ENCODE measurements at places on chromosomes 1 and 21. TPM values are rescaled to one million over a fixed set of nuclear protein-coding genes. Genes with fewer than 3 reads are reported as not detected.

Gene BCAR3
- total RNA-seq = 33.9 TPM

Gene FABP3
- total RNA-seq = 0.49 TPM

DNA sequence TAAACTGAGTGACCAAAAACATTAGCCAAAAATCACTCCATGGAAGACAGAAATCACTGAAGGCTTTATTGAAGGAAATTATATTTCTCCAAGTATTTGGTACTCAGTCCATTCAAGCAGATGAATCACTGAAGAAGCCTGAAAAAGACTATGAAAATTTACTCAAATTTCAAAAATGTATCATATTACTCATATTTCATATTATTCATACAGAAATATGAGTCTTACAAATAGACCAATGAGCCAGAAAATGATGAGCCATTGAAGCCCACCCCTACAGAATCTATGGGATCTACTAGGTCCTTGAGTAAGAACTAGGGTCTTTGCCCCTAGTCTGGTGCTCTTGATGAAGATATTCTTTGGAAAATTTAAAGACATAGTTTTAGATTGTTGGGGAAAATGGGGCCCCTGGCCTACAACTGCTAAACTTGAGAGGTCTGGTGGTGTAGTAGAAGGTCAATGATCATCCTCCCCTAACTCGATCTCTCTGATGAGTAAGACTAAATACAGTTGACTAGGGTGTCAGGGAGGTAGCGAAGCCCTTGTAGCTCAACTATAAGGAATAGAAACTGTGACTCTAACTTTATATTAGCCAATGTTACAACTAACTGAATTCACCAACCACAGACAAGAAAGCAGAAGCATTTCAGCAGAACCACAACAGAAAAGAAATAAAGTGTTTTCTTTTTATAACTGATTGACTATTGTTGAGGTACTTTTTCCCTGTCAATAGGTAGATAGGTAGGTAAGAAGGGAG, 81.0 kb downstream of the NOTCH2 start:
- peaks cover 9% of the 10 kb centered on the region for H3K36me3 ChIP-seq
- H3K27me3 ChIP-seq = no peaks in the 10 kb centered on the region

- H3K4me1 ChIP-seq = peaks cover 10% of the 10 kb centered on the region
- DNase-seq = peak; percentile 20
- no peaks in the 10 kb centered on the region for H3K27me3 ChIP-seq
- peak overlapping the region; percentile 88 for H3K27ac ChIP-seq
- H3K36me3 ChIP-seq = peaks cover 2% of the 10 kb centered on the region
Observed at GRCh38 chr1:35768350-35769187, 1.2 kb downstream of the CLSPN start.

DNA sequence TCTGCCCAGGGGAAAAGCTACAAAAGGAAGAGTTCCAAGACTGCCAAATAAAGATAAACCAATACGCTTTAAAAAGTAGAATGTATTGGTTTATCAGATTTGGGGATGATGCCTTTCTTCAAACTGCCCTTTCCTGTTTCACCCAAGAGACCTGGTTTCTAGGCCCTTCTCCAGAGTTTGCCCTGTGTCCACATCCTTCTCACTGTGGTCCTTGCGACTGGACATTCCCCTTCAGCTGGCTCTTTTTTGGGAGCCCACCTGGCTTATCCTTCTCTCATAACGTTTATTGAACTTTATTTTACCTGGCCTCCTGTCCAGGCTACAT, 490 bp upstream of the CZIB start:
- no peak for DNase-seq
- H3K27ac ChIP-seq = peak overlapping the region; percentile 92
- H3K36me3 ChIP-seq = no peaks in the 10 kb centered on the region
- peaks cover 14% of the 10 kb centered on the region for H3K4me1 ChIP-seq

Gene B3GALT2
- 0.08 TPM for total RNA-seq

DNA sequence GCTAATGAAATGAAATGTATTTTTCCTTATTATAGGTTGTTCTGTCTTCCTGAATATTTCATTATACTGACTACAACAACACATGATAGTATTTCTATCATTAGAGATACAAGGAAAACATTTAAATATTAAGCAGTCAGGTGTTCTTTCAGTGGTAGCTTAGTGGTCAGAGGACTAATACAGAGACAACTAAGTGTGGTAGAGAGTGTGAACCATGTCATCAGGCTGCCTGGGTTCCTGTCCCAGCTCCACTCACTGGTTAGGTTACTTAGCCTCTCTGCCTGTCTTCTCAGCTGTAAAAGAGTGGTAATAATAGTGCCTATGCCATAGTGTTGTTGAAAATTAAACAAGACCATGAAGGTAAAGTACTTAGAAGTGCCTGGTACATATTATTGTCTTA, 3.9 kb downstream of the UAP1 start:
- H3K36me3 ChIP-seq = peaks cover 10% of the 10 kb centered on the region
- no peak overlapping the region for H3K27ac ChIP-seq
- H3K4me3 ChIP-seq = 0 out of 2 replicates have a peak overlapping the region, but pooled peaks have one; percentile 95
- peaks cover 22% of the 10 kb centered on the region for H3K4me1 ChIP-seq
- no peak for DNase-seq

Gene LCE1C
- total RNA-seq = not detected

Gene RHCE
- total RNA-seq = not detected

- no peaks in the 10 kb centered on the region for H3K27me3 ChIP-seq
- no peak overlapping the region for H3K27ac ChIP-seq
- H3K4me3 ChIP-seq = no peak overlapping the region
- peaks cover 16% of the 10 kb centered on the region for H3K36me3 ChIP-seq
- no peak for DNase-seq
- H3K4me1 ChIP-seq = peaks cover 5% of the 10 kb centered on the region
Observed at GRCh38 chr1:46655848-46656247, 12.3 kb downstream of the ATPAF1 start.

Gene CAPN9
- not detected for total RNA-seq

DNA sequence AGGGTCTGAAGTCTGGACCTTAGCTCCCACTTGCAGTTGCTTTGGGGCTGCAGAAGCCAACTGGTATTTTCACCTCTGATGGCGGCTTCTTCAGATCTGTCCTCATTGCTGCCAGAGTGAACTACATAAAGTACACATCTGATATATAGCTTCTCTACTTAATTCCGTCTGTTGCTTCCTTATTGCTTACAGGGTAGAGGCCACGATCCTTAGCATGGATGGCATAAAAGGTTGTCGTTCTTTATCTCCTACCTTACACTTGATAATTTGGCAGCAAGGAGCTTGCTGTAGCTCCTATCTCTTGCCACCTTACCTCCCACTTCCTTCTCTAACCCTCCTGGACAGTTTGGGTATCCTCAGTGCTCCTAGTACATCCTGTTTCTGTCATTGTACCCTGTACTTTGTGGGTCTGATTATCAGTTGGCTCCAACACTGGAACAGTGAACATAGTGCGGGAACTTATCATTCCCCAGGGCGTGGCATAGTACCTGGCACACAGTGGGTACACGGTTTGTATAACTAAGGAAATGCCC, 30.9 kb upstream of the NBL1 start:
- H3K27ac ChIP-seq = no peak overlapping the region
- peaks cover 18% of the 10 kb centered on the region for H3K4me1 ChIP-seq
- DNase-seq = no peak
- no peaks in the 10 kb centered on the region for H3K27me3 ChIP-seq
- H3K36me3 ChIP-seq = peaks cover 8% of the 10 kb centered on the region

Gene LMX1A
- not detected for total RNA-seq

Gene DMBX1
- 0.05 TPM for total RNA-seq

- H3K4me3 ChIP-seq = no peak overlapping the region
- no peaks in the 10 kb centered on the region for H3K27me3 ChIP-seq
- peak; percentile 43 for DNase-seq
Observed at GRCh38 chr1:94481473-94481933, 60.1 kb downstream of the F3 start.

- no peak overlapping the region for H3K4me3 ChIP-seq
- no peak overlapping the region for H3K27ac ChIP-seq
- H3K27me3 ChIP-seq = peaks cover 4% of the 10 kb centered on the region
- H3K4me1 ChIP-seq = no peaks in the 10 kb centered on the region
Observed at GRCh38 chr1:152906023-152906565, 2.3 kb upstream of the IVL start.

DNA sequence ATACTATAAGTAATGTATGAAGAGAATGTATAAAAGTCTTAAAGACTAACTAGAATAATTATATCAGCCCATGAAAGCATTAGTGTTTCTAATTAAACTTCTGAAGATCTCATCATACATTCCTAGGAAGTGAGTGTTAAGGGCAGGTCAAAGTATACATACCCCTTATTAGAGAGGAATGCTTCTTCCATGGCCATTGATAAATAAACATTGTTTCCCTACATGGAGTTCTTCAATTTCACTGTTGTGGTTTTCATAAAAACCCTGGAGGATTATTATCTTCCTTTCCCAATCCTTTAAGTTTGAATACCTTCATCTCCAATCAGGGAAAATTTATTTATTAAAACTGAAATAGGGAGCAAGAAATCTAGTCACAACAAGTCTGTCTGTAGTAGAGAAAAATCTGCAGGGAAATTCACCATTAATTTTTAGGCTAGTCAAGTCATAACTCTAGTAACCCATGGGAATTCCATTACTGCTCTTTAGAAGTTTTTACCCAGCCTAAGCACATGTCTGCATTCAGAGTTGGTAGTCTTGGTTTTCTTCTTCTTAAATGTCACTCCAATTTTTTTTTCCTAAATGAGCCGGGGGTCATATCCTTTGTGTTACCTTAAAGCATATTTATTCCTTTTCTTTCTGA, 147.0 kb downstream of the TNFSF18 start:
- DNase-seq = no peak
- no peaks in the 10 kb centered on the region for H3K36me3 ChIP-seq
- H3K4me1 ChIP-seq = no peaks in the 10 kb centered on the region
- no peaks in the 10 kb centered on the region for H3K27me3 ChIP-seq

Gene CLCA4
- 0.08 TPM for total RNA-seq

GRCh38 chr1:239429163-239429562, 42.8 kb downstream of the CHRM3 start:
- no peaks in the 10 kb centered on the region for H3K36me3 ChIP-seq
- no peak for DNase-seq
- H3K27ac ChIP-seq = no peak overlapping the region

DNA sequence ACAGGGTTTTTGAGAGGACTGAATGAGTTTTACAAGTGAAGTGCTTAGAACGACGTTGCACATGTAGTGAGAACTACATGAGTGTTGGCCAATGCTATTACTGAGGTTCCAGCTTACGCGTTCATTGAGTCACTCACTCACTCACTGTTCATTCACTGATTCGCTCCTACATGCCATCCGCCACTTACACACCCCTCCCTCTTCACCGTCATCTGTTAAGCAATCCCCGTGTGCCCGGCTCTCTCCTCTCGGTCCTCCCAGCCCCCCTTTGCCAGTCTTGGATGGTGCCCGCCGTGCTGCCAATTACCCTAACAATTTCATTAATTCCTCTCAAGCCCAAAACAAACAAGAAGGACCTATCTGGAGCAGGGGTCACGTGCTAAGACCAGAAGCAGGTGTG, 27.3 kb upstream of the EPHA2 start:
- H3K4me3 ChIP-seq = no peak overlapping the region
- no peak for DNase-seq
- no peaks in the 10 kb centered on the region for H3K36me3 ChIP-seq
- peaks cover 89% of the 10 kb centered on the region for H3K4me1 ChIP-seq
- H3K27me3 ChIP-seq = no peaks in the 10 kb centered on the region
- H3K27ac ChIP-seq = peak overlapping the region; percentile 99

DNA sequence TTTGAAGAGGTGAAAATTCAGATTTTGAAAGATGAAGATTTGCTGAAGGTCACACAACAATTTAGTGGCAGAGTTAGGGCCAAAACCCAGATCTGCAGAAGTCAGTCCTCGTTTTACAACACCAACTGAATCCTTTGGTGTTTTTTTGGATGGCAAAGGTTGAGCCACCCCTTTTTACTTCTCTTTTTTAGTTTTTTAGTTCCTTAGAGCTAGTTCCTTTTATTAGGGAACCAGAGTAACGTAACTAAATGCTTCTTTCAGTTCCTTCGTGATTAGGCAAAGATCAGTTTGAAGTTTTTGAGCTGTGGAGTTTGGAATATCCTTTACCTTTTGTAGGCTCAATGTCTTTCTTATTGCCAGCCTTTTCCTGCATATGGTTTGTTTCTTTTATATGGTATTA, 67.9 kb upstream of the ARID1A start:
- H3K27me3 ChIP-seq = no peaks in the 10 kb centered on the region
- no peaks in the 10 kb centered on the region for H3K4me1 ChIP-seq
- DNase-seq = no peak

Gene LDLRAD1
- total RNA-seq = not detected

Data from Panc1 (cell line).